ENCODE measurements at places on chromosomes 5 and 9. TPM values are rescaled to one million over a fixed set of nuclear protein-coding genes. Genes with fewer than 3 reads are reported as not detected.

PCDHB1 gene
- total RNA-seq = under 0.01 TPM

FIBCD1 gene
- total RNA-seq = 6.4 TPM

NR6A1 gene
- 3.1 TPM for total RNA-seq

GRCh38 chr5:14954216-14954615 lies 82.6 kb upstream of the ANKH start:
- no peak for DNase-seq

DNA sequence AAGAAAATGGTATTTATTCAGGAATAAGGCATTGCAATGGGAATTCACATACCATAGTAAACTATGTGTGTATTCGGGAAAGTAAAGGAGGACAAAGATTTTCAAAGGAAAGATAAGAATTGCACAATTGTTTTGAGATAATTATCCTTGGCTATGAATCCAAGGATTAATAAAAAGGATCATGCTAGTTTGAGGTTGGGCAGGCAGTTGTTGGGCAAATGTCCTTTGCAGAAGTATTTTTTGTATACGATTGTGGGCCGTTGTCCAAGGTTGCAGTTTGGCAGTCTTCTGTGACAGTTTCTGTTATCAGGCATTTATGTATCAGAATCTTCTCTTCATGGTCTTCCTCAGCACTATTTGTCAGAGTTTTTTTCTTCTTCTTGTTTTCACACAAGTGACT lies 10.6 kb upstream of the UBAP2 start:
- no peak for DNase-seq

GRCh38 chr5:40571729-40572128 lies 108.0 kb upstream of the PTGER4 start:
- no peak for DNase-seq

- no peak for DNase-seq
Observed at GRCh38 chr9:131682261-131682660, 57.6 kb downstream of the RAPGEF1 start.

GRCh38 chr9:132754236-132754635 lies 84.0 kb downstream of the GTF3C4 start:
- no peak for DNase-seq

- no peak for DNase-seq
Observed at GRCh38 chr5:73274121-73274520, 101.1 kb downstream of the TMEM174 start.

DNA sequence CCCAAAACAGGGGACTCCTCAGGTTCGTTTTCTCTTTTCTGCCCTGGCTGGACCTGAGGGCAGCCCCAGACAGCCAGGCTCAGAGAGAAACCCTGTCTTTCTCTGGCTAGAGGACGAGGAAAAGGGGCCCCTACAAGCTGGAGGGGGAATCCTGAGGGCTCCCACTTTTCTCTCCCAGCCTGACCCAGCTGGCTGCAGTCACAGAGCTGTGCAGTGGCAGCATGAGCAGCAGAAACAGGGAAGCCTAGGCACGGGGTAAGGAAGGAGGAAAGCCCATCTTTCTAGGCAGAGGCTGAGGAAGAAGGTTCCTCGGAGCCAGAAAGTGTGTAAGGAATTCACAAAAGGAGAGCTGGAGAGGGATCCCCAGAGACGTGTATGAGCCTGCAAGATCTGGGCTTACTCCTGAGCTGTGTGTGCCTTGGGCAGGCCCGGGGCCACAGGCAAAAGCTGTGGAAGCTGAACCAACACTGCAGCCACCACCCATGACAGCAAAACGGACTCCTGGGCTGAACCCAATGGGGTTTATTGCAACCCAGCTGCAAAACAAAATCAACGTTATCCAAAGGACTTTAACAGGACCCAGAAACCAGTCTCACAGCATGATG lies 16.2 kb downstream of the CAMSAP1 start:
- no peak for DNase-seq
